ENCODE measurements at places on chromosomes 1 and 21. TPM values are rescaled to one million over a fixed set of nuclear protein-coding genes. Genes with fewer than 3 reads are reported as not detected.

Gene SH2D5
- 0.71 TPM for total RNA-seq

Gene SLAMF8
- not detected for total RNA-seq

Gene NEK2
- 54.9 TPM for total RNA-seq

Gene FAM72C
- 1.8 TPM for total RNA-seq

All from LHCN-M2 (cell line).